ENCODE measurements at places on chromosomes 13 and 19.
A peak's percentile ranks its signal among the peaks of the same experiment; 100 is the strongest.

DNA sequence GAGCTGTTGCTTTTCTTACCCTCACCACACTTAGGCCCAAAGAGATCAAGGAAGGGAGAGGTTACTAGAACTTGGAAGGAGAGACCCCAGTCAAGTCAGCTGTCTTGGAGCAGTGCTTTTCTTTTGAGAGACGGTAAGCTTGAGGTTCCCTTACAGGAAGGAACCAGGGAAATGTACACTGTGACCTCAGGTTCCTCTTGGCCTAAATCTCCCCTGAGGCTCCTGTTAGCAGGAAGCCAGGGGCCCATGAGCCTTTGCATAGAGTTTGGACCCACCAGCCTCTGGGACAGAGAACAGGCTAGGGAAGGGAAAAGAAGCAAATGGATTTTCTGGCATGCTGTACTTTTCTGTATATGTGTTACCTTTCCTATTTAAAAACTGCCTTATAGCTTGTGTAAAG, 5.9 kb upstream of the GPR18 start:
- no peak for DNase-seq

DNA sequence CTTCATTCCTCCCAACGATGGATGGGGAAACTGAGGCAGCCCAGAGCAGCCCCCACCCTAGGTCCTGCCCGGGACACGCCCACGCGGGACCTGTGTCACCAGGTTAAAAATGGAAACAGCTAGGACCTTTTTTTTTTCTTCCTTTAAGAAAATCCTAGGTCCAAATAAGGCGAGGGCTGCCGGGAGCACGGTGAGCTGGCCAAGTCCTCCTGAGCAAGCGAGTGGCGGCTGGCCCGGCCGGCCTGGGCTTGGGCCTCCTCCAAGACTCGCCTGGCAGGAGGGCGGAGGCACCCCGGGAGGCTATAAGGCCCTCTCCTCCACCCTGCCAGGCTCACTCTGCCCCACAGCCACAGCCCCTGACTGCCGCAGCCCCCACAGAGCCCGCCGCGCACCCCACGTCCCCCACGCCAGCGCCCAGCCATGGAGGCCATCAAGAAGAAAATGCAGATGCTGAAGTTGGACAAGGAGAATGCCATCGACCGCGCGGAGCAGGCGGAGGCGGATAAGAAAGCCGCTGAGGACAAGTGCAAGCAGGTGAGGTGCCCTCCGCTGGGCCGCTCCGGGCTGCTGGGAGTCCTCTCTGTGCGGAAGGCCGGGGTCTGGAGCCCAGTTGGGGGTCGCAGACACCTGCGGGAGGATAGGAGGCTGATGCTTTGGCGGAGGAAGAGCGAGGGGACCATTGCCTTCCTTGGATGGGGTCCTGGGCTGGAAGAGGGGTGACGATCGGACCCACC, 8.9 kb upstream of the TPM4 start:
- DNase-seq, result no peak

DNA sequence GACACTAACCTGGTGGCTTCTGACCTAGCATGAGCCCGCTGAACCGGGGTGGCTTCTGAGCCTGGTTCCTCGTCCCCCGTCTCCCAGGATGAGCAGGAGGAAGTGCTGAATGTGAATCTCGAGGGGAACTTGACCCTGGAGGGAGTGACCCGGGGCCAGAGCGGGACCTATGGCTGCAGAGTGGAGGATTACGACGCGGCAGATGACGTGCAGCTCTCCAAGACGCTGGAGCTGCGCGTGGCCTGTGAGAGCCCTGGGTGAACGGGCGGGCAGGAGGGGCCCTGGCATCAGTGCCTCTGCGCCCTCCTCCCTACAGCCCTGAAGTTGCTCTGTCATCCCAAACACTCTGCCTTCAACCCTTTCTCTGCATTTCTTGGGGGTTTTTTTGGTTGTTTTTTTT, 5.6 kb downstream of the BCAM start:
- no peak for DNase-seq

DNA sequence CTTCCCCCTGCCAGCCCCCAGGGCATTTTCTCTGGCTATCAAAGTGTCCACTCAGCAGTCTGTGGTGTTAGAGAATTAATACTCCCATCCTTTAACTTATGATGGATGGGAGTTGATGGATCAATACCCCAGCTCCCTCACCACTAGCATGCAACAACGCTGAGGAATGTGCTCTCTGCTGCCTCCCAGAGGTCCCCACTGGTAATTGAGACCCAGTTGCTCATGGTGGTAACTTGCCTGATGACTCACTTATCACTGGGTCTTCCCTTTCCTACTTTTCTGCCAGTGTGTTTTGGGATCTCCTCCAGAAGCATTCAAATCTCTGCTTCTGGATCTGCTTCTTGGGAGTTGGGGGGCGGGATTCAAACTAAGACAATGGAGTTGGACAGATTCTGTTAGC, 20.3 kb upstream of the CACNA1A start:
- peak; percentile 43 for DNase-seq

GRCh38 chr13:40812102-40812501, 22.7 kb downstream of the SLC25A15 start:
- no peak for DNase-seq

- DNase-seq, result no peak
These were observed 1.9 kb upstream of the EDDM13 start for GRCh38 chr19:56270676-56271075.

GRCh38 chr13:28306325-28306724, 168.0 kb downstream of the PAN3 start:
- no peak for DNase-seq

- DNase-seq, result no peak
These were observed 9.8 kb downstream of the TPRX1 start for GRCh38 chr19:47794526-47794925.

Measured in stimulated activated CD4-positive, alpha-beta T cell treated with anti-CD3 and anti-CD28 coated beads, Interleukin-2, amount 100 ng/mL, for 24 hours (primary cell).